ENCODE measurements at places on chromosomes 13 and 19.

GRCh38 chr19:4816202-4816949 lies 15.1 kb downstream of the TICAM1 start:
- DNase-seq: no peak

- DNase-seq: no peak
Measured at GRCh38 chr13:35228536-35228935, 248.0 kb downstream of the MAB21L1 start.

GRCh38 chr19:38975214-38975860 lies at the start of gene FBXO17:
TSS of gene FBXO17 (minus strand) at chr19:38975742. CDS start at chr19:38950319, 25,423 bp downstream.
- DNase-seq: no peak

DNA sequence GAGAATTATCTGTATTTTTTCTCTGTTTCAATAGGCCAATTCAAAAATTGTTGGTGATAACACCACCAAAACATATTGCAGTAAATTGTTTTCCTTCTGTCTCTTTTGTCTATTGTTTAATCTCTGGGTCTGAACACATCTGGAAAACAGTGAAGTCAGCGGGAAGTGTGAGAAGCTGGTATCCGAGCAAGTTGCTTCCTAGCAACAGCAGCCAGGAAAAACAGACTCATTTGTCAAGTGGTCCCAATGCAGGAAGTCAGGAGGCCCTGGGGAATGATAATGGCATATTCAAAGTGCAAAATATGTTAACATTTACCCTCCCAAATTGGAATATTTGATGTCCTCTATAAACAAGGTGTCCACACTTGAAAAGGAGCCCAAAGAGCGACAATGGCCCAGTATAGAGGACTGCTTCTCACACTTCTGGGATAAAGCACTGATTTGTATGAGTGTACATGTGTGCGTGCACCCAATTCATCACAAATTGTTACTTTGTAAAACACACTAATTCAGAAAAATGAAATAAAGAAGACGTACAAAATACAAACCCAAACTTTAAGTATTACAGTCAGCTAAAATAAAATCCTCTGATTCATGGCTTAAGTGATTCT lies 515.0 kb downstream of the TBC1D4 start:
- no peak for DNase-seq

GRCh38 chr13:51534041-51534817 lies 50.0 kb upstream of the WDFY2 start:
- DNase-seq: no peak

- DNase-seq: no peak
Measured at GRCh38 chr13:87798536-87798935, 127.4 kb downstream of the SLITRK5 start.

GRCh38 chr13:23660249-23660648 lies 90.0 kb downstream of the TNFRSF19 start:
- DNase-seq: no peak

- no peak for DNase-seq
Measured at GRCh38 chr13:63696055-63696454, 2280.4 kb upstream of the PCDH20 start.

DNA sequence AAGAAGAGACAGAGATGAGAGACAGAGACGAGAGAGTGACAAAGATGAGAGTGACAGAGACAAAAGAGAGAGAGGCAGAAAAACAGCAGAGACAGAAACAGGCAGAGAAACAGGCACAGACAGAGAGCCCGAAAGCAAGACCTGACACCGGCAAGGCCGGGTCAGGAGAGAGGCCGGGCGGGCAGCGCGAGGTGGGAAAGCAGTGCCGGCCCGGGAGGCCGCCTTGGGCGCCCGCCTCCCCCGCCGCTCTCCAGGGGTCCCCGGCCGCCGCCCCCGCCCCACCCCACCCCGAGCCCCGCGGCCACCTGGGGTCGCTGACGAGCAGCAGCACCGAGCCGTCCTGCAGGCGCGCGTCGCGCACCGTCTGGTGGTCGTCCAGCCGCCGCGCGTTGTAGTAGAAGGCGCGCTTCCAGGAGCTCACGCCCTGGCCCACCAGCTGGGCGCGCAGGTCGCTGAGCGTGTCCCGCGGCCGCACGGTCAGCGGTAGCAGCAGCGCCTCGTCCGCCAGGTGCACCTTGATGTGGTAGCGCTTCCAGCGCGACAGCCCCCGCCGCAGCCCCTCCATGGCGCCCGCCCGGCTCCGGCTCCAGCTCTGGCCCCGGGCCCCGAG lies at the start of gene TINCR:
TSS of gene TINCR (minus strand) at position 594 of the 610 bp plus-strand sequence.
- DNase-seq: no peak

- no peak for DNase-seq
Measured at GRCh38 chr19:18280247-18281081, 958 bp downstream of the JUND start.

DNA sequence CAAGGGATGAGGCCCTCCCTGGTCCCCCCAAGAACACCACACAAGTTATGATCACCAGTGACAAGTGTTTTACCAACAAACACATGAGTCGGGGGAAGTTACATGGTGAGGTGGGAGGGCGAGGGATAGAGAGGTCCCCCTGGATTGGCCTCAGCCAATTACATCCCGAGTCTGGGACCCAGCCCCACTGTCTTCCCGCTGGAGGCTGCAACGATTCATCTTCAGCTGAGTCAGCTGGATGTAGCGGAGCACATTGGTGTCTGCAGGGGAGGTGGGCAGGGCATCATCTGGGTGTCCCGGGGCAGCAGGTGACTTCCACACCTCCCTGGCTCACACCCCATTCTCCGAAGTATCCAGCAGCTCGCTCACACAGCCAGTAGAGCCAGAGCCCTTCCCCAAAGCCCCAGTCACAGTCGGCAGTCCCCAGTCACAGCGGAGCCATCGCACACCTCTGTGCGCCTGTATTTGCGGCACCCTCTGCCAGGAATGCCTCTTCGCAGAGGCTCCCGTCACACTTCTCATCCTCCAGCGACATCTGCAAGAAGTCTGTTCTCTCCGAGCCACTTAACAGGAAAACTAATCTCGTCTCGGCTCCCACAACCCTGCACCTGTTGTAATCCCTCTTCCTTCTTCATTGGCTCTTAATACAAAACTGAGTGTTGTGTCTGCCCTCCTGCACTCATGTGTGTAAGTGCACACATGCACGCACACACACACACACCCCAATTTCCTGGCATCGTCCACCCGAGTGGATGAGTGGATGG lies 2.0 kb downstream of the TTC9B start:
- DNase-seq: no peak

DNA sequence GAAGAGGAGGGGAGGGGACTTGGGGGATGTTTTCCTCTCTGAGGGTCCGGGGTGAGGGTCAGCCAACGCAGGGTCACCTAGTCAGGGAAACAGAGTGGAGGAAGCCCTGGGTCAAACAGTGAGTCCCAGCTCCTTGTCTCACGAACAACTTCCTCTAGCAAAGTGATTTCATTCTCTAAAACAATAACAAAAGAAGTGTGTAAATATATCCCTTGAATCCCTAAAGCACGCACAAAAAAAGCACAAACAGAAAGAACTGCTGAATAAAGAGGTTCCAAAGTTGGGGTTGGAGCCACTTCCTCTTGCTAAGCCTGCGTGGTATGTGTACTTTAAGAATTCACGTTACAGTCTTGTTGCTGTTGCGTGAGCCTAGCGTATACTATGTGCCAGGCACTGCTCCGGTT lies 1.5 kb upstream of the C5AR2 start:
- DNase-seq: no peak

GRCh38 chr13:32126756-32127155 lies 95.2 kb downstream of the FRY start:
- no peak for DNase-seq

DNA sequence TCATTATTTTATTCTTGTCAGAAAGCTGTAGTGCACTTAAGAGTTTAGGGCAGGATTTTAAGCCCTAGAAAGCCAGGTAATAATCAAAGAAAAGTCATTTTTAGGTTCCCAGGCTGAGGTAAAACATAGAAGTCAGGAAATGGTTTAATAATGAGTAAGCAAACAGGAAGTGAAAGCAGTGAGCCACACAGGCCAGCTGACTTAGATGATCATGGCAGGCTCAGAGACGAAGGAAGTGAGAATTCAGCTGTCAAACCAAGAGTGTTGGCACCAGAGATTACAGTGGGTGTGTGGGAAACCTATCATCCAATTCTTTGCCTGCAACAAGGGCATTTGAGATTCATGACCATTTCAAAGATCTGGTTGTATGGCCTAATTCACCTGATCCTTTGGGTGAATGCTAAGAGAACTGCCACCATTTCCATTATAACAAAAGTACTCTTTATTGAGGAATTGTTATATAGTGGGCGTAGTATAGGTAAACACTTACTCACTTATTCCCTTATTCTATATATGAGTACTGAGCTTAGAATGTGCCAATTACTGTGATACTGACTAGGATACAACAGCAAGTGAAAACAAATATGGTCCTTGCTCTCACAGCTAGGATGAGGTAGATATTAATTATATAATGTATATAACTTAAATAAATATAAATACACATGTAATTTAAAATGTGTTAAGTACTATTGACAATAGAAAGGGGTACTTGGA lies 103.7 kb upstream of the EDNRB start:
- no peak for DNase-seq

DNA sequence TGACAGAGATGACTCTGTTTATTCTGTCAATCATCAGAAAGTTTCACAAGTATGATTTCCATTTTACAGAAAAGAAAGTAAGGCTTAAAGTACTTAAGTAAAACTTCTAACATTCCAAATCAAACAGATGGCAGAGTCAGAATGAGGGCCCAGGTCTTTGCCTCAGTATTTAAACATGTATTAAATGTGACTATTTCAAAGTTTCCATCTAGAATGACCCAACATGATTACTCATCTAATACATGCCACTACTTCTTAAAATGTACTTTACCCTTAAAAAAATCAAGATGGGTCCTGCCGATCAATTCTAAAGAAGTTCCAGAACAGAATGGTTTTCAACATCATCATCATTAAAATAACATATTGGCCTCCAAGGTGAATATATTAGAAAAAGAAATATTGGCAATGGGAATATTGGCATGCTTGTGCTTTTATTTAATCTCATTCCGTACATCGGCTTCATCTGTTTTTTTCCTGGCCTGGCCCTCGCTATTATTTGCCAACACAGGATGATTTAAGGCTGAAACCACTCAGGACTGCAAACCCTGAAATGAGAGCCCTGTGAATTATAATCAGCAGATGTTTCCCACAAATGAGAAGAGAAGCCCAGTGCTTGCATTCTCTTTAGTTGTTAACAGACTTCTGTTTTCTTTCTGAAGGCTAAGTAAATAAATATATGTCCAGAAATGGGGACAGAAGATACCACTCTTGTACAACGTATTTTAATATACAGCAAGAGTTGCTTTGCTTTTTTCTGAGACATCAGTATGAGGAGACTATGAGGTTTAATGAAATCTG lies 340.0 kb downstream of the DNAJC15 start:
- no peak for DNase-seq

GRCh38 chr13:25493931-25494640 lies 122.3 kb downstream of the ATP8A2 start:
- no peak for DNase-seq

DNA sequence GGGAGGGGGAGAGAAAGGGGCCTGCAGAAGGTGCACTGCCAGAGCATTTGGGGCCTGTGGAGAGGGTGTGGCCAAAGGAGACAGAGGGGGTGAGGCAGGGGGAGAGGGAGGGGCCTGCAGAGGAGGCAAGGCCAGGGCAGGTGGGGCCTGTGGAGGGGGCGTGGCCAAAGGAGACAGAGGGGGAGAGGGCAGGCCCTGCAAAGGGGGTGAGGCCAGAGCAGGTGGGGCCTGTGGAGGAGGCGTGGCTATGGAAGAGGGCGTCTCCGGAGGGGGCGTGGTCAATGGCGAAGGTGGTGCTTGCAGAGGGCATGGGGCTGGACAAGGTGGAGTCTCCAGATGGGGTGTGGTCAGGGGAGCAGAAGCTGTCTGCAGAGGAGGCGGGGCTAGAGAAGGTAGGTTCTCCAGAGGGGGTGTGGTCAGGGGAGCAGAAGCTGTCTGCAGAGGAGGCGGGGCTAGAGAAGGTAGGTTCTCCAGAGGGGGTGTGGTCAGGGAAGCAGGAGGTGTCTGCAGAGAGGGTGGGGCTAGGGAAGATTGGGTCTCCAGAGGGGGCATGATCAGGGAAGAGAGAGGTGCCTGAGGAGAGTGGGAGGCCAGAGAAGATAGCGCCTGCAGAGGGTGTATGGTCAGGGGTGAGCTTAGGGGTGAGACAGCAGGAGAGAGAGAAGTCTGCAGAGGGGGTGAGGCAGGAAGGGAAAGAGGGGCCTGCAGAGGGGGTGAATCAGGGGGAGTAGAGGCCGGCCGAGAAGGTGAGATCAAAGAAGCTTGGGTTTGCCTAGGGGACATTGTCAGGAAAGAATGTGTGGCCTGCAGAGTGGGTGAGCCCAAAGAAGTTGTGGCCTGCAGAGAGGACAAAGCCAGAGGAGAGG lies 3.4 kb downstream of the PRR36 start:
- DNase-seq: no peak

- DNase-seq: no peak
Measured at GRCh38 chr13:32225481-32225931, 89.7 kb downstream of the ZAR1L start.

GRCh38 chr19:1057176-1057855 lies 9.7 kb upstream of the ARHGAP45 start:
- no peak for DNase-seq

Measured in stimulated activated CD4-positive, alpha-beta T cell treated with anti-CD3 and anti-CD28 coated beads, Interleukin-1b, Interleukin-23, amount 100 ng/mL, for 1 hour (primary cell).